Colonic mucosa (tissue), 4 donors: ENCODE measurements at places on chromosomes 3 and 15.

DNA sequence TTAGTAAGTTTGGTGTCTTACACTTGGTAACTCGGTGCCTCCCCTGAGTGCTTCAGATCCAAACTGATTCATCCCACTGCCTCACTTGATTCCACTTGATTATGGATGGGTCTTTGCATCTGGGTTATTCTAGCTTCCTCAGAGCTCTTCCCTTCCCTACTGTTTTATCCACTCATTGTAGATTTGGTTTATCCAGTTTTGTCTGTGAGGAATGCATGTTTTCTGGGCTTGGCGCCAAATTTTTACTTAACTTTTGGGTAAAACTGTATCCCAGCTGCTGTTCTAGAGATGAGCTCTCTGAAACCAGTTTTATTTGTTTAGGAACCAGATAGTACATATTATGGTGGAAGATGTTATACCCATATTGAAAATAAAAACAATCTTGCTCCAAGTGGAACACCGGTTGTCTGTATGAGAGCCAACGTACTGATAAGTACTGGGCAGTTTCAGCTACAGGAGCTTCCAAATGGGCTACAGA lies 20.9 kb downstream of the RAD54L2 start:
- no peak for DNase-seq

- no peak for DNase-seq
Observed at GRCh38 chr15:41567261-41567660, 8.2 kb downstream of the TYRO3 start.

DNA sequence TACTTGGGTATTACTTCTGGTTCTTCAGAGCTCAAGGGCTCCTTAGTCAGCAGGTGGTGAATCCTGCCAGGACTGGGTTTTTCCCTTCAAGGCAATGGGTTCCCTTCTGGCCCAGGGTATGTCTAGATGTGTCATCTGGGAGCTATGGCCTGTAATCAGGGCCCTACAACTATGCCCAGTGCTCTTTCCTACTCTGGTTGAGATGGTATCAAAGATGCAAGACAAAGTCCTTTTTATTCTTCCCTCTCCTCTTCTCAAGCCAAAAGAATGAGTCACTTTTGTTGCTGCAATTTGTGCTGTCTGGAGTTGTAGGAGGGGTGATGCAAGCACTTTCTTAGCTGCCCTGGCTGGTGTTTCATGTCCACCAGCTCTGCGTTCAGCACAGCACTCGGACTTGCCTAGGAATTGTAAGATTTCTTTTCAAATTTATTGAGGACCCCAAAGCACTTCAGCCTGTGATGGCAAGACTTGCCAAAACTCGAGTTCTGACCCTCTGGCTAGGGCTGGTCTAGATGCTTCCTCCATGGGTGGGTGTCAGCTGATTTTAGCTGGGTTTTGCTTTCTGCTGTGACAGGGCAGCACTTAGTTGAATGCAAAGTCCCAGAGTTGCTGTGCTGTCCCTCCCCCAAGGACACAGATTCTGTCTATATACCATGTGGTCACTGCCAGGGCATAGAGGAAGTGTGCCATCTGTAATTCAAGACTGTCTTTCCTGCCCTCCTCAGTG lies 129.2 kb upstream of the CBLB start:
- no peak for DNase-seq

GRCh38 chr3:37511463-37511920 lies 337.1 kb upstream of the LRRFIP2 start:
- no peak for DNase-seq

- DNase-seq = no peak
Observed at GRCh38 chr3:72395776-72396311, 452.4 kb downstream of the SHQ1 start.

DNA sequence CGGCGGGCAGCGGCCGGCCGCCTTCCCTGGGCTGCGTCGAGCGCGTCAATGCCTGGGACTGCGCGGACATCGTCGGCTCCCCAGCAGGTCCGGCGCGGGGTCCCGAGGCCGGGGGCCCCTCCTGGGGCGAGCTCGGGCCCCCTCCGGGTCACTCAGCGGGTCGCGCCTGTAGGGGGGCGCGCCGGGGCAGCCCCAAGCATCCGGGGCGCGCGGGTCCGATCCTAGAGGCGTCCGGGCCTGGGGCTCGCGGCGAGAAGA lies 725 bp downstream of the TLE3 start:
- DNase-seq = no peak

- DNase-seq = peak; percentile 41
Observed at GRCh38 chr3:102224171-102224570, 210.6 kb upstream of the ZPLD1 start.

DNA sequence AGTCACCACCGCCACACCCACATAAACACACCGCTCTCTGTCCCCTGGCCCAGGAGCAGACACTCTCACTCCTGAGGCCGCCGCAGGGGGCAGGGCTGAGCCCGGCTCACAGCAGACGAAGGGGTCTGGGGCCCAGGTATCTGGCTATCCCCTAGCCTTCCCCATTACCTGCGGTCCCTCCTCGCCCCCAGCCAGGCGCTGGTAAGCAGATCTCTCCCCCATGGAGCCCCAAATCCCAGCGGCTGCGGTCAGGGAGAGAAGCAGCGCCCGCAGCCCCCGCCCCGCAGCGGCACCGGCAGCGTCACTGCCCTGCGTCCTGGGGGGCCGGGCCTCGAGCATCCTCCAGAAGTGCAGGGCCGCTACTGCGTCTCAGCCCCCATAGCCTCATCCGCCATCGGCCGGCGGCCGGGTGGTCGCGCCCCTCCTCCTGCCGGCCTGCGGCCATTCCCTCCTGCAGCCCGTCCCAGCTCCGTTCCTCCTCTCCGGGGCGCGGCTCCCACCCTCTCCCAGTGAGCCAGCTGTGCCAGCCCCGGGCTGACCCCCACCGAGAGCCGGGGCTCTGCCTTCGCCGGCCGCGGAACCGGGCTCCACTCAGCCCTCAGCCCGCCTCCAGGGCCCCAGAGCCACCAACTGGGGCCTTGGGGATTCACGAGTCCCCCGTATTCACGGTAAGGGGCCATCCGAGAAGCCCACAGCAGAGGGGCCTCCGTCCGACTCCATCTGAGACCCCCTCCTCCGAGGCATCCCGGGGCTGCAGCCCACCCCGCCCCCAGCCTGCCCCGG lies 13.1 kb downstream of the TNK2 start:
- peak; percentile 64 for DNase-seq

DNA sequence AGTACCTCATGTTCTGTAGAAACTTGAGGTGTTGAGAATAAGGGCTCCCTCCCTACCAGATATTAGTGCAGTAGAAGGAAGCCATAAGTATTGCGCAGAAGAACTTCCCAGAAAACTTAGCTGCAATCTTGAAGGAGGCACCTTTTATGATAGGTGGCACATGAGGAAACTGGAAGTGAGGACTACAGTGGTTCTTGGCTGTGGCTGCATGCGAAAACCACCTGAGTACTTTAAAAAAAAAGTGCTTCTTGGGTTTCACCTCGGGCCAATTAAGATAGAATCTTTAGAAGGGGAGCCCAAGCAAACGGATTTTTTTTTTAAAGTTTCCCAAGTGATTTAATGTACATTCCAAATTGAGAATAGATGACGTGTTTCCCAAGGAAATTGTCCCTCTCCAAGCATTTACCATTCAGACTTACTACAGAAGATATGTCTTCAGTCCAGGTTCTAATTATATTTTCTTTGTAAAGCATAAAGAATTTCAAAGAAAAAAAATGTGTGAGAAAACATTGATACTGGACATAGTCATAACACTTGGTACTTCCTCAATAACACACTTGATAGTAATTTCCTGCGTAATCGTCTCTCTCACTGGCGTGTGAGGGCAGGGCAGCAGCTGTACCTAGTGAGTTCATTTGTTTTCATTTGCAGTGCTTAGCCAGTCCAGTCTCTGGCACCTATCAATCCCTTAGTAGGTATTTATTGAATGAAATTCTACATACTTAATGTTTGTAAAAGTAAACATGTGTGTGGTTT lies 12.3 kb upstream of the NR1I2 start:
- no peak for DNase-seq

DNA sequence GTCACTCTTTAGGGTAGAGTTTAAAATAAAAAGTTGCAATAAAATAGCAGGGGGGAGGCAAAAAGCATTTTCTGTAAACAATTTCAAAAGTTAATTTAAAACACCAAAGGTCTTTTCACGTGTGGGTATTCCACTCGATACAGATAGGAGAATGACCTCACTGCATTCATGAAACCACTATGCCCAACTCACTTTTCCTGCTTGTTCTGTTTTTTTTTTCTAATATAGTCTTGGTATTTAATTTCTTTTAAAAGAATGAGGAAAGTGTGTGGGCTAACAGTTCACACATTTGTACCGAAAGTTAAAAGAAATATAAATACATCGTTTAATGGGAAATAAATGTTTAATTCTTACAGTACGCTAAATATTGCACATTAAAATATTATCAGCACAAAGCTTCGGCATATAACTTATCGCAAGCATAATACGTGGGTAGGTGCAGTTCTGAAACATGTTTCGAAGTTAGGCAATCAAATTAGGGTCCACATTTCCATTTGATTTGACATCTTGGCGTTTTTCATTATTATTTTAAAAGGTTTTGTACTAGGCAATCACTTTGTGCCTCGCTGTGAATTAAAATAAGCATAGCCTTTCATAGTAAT lies 41.4 kb downstream of the VGLL4 start:
- DNase-seq = no peak

- DNase-seq = no peak
Observed at GRCh38 chr3:123689831-123690230, 105.0 kb upstream of the HACD2 start.

GRCh38 chr3:96169111-96169766 lies 645.2 kb upstream of the EPHA6 start:
- no peak for DNase-seq

- no peak for DNase-seq
Observed at GRCh38 chr3:174002543-174002942, 605.0 kb downstream of the NLGN1 start.

DNA sequence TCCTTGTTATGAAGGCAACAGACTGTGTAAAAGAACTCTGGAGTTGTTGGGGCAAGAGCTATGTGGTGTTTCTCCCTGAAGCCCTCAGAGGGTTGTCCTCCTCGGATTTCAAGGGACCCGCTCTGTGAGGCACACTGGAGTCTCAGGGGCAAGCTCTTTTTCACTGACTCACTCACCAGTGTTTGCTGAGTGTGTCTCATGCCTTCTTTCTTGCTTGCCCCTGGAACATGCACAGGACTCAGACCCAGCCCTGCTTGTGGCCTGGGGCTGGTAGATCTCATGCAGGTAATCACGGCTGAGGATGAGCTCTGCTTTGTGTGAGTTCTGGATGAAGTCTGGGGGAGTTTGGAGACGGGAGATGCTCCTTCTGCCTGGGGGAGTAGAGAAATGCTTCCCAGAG lies 93.7 kb downstream of the CACNA1D start:
- no peak for DNase-seq
